GM23338 (cell line): ENCODE measurements at places on chromosomes 5 and 9.

DNA sequence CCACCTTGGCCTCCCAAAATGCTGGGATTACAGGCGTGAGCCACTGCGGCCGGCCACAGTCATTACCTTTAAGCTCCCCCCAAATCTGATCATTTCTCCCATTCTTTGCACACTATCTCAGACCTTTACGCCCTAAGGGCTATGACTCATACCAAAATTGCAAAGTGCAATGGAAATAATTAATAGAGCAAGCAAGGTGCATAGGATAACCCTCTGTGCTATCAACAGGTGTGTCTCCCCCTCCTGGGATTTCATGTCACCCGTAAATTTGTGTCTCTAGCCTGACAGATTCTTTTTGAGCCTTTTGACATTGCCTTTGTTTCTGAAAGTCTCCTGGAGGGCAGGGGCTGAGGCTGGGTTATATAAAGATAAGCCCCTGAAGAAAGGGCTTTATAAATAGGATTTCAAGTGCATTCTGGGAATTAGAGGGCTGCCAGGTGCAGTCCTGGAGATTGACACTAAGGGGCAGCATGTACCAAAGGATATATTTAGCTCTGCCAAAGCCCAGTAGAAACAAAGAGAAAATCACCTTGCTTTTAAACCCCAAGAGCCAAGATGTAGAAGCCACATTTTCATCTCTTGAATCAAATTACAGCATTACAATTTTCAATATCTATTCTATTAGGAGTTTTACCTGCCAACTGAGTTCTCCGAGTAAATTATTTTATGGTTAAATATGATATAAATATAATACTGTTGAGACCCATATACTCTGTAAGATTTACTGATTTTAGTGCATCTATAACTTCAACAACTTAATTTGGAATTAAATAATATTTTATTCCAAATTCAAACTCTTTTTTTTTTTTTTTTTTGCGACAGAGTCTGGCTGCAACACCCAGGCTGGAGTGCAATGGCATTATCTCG lies 18.2 kb downstream of the S100Z start:
- peaks cover 3% of the 10 kb centered on the region; the same call in 1 of the 2 replicates for H3K4me1 ChIP-seq
- peak; percentile 86 for DNase-seq
- H3K36me3 ChIP-seq = no peaks in the 10 kb centered on the region
- H3K27me3 ChIP-seq = no peaks in the 10 kb centered on the region

GRCh38 chr9:89850153-89850552 lies 245.3 kb downstream of the GADD45G start:
- no peak for DNase-seq
- no peaks in the 10 kb centered on the region for H3K36me3 ChIP-seq
- no peak overlapping the region for H3K4me3 ChIP-seq
- no peaks in the 10 kb centered on the region for H3K4me1 ChIP-seq
- H3K27me3 ChIP-seq = no peaks in the 10 kb centered on the region

DNA sequence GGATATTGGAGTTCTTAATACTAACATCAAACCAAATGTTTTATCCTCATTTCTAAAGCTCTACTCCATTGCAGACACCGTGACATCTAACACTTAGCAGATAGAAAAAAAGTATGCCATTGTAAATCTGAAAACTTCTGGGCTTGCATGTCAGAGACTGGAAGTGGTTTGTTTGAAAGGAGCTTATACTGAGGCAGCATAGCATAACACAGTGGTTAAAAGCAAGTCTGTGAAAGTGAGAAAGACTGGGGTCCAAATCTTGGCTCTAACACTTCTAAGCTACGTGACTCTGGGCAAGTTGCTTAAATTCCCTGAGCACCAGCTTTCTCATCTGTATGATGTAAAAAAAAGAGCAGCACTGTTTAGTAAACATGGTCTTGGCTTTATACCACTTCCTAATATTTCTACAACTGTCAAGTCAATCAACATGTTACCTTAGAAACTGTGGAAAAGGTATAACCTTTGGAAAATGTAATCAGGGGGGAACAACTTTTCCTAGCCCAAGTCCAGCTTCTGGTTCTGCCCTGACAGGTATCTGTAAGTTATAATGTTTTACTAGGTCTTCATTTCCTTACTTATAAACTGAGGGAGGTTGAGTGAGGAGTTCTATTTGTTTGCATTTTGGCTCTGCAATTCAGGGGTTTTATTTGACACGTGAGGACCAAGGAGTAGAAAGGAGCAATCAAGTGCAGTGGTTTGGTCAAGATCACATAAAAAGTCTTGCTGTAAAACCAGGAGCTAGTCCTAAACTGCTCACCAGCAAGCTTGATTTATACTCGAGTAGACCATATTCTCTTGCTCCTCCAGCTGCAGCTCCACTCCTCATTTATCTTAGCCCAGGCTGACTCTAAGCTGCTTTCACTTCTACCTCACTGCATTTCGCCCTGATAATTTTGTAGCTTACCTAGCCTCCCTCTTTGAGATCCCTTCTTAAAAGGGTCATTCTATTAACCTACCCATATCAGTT lies 541.0 kb downstream of the RAB3C start:
- H3K36me3 ChIP-seq = no peaks in the 10 kb centered on the region
- H3K27ac ChIP-seq = no peak overlapping the region
- H3K27me3 ChIP-seq = no peaks in the 10 kb centered on the region
- no peak for DNase-seq
- no peak overlapping the region for H3K4me3 ChIP-seq
- H3K4me1 ChIP-seq = peaks cover 35% of the 10 kb centered on the region

DNA sequence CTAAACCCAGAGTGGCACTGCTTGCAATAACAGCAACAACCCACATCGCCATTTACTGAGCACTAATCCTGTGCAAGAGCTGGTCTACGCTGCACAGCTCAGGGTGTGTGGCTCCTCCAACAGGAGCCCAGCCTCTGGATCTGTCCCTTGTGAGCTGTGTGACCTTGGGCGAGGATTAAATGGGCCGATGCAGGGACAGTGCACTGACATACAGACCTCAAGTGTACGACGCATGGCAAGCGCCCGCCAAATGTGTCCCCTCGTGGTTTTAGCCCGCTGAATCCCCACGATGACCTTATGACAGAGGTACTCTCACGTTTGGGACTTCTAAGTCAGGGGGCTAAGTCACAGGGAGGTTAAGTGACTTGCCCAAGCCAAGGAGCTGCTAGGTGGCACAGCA lies 130.3 kb upstream of the RAPGEF1 start:
- peaks cover 15% of the 10 kb centered on the region for H3K4me1 ChIP-seq
- no peaks in the 10 kb centered on the region for H3K27me3 ChIP-seq
- H3K4me3 ChIP-seq = no peak overlapping the region
- H3K36me3 ChIP-seq = no peaks in the 10 kb centered on the region
- H3K27ac ChIP-seq = no peak overlapping the region

DNA sequence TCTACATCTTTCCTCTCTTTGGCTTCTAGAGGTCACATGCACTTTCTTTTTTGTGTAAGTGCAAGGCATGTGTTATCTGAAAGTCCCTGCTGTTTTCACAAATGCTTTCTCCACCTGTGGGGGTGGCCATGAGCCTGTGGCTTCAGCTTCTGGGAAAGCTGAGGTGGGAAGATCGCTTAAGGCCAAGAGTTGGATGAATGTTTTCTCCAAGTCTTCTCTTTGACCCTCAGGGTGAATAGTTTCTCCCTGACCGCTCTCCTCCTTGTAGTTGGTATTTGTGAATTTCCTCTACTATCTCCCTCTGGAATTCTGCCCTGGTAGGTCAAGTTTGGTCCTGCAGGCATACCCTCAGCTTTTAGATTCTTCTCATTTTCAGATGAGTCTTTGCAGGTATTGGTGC lies 74.2 kb downstream of the UGCG start:
- H3K27ac ChIP-seq = no peak overlapping the region
- no peak overlapping the region for H3K4me3 ChIP-seq
- no peaks in the 10 kb centered on the region for H3K27me3 ChIP-seq
- no peaks in the 10 kb centered on the region for H3K36me3 ChIP-seq
- 0 out of 2 replicates have a peak, but pooled peaks cover 4% of the 10 kb centered on the region for H3K4me1 ChIP-seq
- no peak for DNase-seq

DNA sequence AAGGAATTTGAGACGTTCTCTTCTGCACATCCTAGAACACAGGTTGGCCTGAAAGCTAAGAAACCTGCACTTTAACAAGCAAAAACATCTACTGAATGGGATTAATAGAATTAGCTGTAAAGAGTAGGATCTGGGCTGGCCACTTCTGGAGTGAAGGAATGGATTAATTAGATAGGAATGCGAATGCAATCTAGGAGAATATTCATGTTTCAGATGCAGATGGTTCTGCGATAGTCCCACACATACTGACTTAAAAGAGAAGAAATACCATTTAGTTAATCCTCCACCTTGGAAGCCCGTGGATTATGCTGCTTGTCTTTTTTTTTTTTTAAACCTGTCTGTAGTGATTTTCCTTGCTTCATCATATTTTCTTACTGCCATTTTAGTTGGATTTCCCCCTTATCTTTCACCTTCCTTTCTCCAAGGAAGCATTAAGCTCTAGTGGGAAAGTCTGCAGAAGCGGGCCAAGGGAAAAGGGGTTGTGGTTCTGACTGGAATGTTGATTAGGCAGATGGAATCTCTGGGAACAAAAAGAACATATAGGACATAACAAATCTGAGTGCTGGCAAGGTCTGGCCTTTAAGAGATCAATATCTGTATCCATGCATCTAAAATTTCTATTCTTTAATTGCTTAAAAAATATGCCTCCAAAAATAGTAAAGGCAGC lies 152.4 kb downstream of the ALDH1A1 start:
- 0 out of 2 replicates have a peak, but pooled peaks cover 6% of the 10 kb centered on the region for H3K4me1 ChIP-seq
- H3K27me3 ChIP-seq = no peaks in the 10 kb centered on the region
- H3K4me3 ChIP-seq = no peak overlapping the region

GRCh38 chr5:111963555-111963954 lies 206.6 kb upstream of the NREP start:
- no peaks in the 10 kb centered on the region for H3K36me3 ChIP-seq

DNA sequence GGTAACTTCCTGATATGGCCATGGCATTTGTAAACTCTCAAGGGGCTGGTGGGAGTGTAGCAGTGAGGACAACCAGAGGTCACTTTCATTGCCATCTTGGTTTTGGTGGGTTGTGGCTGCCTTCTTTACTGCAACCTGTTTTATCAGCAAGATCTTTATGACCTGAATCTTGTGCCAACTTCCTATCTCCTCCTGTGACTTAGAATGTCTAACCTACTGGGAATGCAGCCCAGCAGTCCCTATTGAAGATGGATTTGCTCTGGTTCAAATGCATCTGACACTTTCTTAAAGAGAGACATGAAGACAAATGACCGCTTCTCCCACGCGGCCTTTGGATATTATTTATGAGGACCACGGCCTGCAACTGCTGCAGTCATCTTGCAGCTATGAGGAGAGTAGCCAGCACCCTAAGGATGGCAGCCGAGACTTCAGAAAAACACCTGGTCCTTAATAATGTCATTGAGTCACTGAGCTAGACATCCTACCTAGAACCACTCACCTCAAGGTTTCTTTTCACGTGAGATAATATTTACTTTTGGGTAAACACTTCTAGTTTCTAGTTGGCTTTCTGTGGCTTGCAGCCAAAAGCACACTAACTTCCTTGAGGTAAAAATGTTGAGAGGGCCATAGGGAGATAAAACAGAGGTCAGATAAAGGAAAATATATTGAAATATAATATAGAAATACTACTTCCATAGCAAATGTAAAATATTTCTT lies 28.2 kb downstream of the CETN3 start:
- H3K27me3 ChIP-seq = no peaks in the 10 kb centered on the region
- H3K36me3 ChIP-seq = no peaks in the 10 kb centered on the region
- no peak overlapping the region for H3K27ac ChIP-seq
- DNase-seq = no peak
- no peaks in the 10 kb centered on the region for H3K4me1 ChIP-seq

GRCh38 chr9:38642951-38643814 lies 22.8 kb upstream of the ANKRD18A start:
- H3K4me1 ChIP-seq = peaks cover 9% of the 10 kb centered on the region; the same call in 1 of the 2 replicates
- H3K27ac ChIP-seq = no peak overlapping the region
- no peak for DNase-seq
- no peaks in the 10 kb centered on the region for H3K36me3 ChIP-seq
- no peak overlapping the region for H3K4me3 ChIP-seq
- no peaks in the 10 kb centered on the region for H3K27me3 ChIP-seq

- DNase-seq = peak; percentile 45
- no peaks in the 10 kb centered on the region for H3K4me1 ChIP-seq
- H3K4me3 ChIP-seq = no peak overlapping the region
- no peak overlapping the region for H3K27ac ChIP-seq
- H3K27me3 ChIP-seq = no peaks in the 10 kb centered on the region
Observed at GRCh38 chr9:37407468-37407867, 15.0 kb upstream of the GRHPR start.

DNA sequence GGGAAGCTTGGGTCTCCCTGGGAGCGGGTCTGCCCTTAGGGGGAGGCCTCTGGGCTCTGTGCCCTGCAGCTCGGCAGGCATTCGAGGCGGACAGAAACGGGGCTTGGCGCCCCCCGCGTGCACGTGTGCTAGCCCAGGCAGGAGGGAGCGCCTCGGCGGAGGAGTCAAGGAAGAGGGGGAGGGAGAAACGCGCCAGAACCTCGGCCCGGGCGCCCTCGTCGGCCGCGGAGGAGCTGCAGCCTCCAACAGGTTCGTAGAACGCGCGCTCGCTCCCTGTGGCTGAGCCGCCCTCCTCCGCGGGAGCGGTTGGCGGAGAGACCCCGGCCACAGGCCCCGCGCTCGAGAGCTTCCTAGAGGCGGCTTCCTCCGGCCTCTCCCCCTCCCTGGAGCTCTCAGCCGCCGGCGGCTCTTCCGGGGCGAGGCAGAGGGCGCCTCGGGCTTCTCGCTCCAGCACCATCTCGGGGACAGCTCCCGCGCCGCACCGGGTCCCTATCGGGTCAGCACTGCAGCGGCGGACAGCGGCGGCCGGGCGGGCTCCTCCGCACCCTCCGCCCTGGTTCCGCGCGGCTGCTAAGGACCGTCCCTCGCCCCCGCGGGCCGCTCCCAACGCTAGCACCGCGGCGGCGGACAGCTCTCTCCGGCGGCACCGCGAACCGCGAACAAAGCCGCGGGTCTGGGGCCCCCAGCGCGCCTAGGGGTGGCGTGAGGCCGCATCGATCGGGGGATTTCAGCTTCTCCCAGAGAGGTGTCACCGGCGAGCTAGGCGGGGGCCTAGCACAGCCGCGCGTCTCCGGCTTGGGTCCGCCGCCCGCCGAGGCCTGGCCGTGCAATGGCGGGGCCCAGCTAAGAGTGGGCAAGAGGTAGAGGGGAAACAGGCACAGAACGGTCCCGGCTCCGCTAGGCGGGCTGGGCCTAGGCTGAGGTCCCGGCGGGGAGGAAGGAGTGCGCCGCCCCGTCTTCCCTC lies 74.6 kb upstream of the CPLX2 start:
- DNase-seq = peak; percentile 96
- no peak overlapping the region for H3K27ac ChIP-seq
- peaks cover 43% of the 10 kb centered on the region for H3K27me3 ChIP-seq
- H3K4me1 ChIP-seq = peaks cover 13% of the 10 kb centered on the region
